ENCODE measurements at places on chromosomes 13 and 19.

DNA sequence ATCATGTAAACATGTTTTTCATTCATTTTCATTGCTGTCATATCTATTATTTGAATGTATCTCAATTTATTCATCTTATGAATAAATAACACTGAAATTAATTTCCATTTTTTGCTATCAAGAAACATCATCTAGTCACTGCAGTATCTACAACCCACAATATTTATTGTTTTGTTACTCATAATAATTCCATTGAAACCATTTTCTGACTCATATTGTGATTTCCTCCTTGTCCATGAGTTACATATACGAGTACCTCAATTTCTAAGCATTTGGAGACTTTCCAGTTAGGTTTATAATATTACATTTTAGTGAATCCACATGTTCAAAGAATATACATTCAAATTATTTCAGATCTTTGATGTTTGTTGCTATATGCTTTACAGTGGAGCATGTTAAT, 1524.0 kb downstream of the SLITRK1 start:
- no peak for DNase-seq

DNA sequence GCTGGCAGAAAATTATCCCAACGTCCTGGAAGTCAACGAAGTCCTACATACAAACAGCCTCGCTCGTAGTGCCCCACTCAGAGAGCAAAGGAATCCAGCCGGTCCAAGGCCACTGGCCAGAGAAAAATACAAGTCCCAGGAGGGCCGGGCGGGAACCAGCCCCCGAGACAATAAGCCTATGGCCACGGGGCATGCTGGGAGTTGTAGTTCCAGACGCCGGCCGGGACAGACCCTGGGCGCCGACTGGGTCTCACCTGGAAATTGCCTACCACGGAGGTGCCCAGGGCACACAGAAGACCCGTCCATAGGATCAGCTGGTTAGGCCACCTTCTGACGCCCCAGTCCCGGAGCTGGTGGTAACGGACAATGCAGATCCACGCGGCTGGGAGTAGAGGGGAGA, 5.4 kb downstream of the TMEM150B start:
- peak; percentile 43 for DNase-seq

DNA sequence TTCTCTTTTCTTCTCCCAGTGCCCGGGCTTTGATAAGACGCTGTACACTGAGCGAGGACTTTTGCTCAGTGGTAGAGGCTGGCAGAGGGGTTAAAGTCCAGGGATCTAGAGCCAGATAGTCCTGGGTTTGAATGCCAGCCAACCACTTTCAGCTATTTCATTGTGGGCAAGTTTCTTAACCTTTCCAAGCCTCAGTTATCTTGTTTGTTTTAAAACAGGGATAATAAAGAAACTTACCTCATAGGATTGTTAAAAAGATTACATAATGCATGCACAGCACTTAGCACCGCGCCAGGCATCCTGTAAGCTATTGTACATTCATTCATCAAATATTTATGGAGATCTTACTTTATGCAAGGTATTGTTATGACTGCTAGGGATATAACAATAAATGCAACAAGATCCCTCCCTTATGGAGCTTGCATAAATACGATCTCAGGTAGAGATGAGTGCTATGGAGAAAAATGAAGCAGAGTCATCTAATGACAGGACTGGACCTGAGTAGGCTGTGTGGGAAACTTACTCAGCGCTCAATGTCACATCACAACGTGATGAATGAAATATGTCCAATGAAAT, 70.8 kb downstream of the LNX2 start:
- peak; percentile 63 for DNase-seq

- no peak for DNase-seq
Measured at GRCh38 chr13:80499536-80500290, 158.8 kb upstream of the SPRY2 start.

GRCh38 chr13:48595431-48596429, 58.0 kb upstream of the CYSLTR2 start:
- peak; percentile 52 for DNase-seq

DNA sequence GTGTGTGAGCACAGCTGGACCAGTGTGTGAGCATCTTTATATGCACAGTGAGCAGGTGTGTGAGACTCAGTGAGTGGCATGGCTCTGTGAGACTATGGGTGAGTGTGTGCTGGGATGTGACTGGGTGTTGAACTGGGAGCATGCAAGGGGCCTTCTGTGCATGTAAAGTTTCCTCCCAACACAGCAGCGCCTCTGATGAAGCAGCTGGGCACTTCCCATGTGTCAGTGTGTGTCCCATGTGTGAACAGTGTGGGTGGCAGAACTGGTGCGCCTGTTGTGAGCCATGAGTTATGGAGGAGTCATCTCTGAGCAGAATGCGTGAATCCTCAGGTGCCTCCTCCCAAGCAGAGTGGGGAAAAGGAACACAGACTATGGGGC, 24.1 kb downstream of the LGALS16 start:
- no peak for DNase-seq

DNA sequence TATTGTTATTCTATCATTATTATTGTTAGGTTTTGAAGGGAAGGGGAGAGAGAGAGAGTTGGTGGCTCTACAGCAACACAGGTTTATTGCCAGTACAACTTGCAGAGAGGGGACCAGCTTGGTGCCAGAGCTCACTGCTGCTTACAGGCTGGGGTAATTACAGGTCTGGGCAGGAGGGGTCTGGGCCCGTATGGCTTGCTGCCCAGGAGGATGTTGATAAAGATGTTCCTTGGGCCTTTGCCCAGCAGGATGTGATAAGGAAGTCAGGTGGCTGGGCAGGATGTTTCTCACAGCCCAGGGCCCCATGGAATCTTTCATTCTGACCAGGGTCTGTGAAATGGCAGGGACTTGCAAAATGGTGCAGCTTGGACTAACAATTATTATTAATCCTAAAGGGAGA, 64.2 kb upstream of the ZNF599 start:
- no peak for DNase-seq

DNA sequence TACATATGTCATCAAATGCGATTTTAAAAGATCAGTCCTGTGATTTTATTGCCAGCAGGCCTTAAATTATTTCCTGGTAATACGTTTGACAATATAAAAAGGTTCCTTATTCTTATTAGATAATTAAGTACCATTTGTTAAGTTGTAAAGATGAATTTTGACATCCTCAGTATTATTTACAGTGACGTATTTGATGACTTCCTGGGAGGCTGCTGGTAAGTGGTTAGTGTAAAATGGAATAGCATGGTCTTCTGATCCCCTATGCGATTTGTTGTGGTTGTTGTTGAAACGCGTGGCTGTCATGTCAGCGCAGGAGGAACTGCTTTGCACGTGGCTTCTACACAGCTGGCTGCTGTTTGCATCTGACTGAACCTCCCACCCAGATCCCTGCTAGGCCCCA, 99.7 kb downstream of the DCLK1 start:
- no peak for DNase-seq

DNA sequence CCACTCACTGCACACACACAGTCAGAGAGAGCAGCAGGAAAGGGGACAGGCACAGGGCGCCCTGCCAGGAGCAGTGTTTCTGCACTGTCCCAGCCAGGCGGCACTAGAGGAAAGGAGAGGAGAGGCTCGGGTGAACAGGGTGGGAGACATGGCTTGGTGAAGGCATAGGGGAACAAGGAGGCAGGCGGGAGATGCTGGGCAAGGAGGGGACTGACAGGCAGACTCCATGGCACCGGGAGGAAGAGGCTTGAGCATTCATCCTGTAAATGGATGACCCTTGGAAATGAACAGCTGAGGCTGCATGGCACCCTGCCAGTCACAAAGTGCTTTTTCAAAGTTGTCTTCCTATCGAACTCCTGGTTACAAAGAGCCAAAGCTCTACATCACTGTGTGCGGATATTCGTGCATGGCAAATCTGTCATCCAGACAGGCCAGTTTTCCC, 22.4 kb downstream of the MED26 start:
- no peak for DNase-seq

GRCh38 chr13:23623394-23623793, 53.2 kb downstream of the TNFRSF19 start:
- DNase-seq, result no peak

DNA sequence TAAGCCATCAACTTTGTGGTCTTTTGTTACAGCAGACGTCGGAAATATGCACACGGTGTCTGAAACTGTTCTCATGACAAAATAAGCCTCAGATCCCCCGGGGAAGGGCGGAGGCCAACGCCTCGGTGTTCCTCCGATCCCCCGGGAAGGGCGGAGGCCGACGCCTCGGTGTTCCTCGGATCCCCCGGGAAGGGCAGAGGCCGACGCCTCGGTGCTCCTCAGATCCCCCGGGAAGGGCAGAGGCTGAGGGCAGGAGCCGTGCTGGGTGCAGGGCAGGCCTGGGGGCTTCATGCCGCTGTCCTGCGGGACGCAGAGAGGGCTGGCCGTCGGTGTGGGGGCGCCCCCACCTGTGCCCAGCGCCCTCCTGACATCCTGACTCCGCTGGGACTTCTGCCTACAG, 4.7 kb downstream of the FGF22 start:
- no peak for DNase-seq

- no peak for DNase-seq
Measured at GRCh38 chr13:99587021-99587420, 85.7 kb downstream of the TM9SF2 start.

GRCh38 chr13:42328672-42329071, 56.7 kb downstream of the AKAP11 start:
- DNase-seq, result no peak

- DNase-seq, result peak; percentile 75
Measured at GRCh38 chr19:2636897-2637683, 65.4 kb downstream of the GNG7 start.

GRCh38 chr13:43676320-43676719, 110.5 kb downstream of the ENOX1 start:
- no peak for DNase-seq

- no peak for DNase-seq
Measured at GRCh38 chr19:33273881-33274662, 28.3 kb downstream of the CEBPA start.

GRCh38 chr13:99205621-99206220, 5.1 kb downstream of the UBAC2 start:
- DNase-seq, result no peak

DNA sequence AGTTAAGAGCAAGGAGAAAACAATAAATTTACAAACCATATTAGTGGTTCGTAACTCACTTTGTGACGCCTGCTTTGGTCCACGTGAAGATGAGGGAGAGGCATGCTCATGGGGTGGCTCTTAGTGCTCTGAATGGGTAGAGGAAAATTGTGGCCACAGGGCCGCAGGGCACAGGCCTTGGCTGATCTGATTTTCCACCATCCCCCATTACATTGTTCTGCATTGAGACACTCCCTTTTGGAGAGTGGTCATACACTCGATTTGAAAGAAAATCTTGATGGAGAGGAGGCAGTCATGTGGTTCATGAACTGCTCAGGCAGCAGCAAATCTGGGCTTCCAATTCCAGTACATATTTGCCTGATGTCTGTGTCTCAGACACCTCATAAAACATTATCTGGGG, 815.2 kb downstream of the UQCRFS1 start:
- no peak for DNase-seq

DNA sequence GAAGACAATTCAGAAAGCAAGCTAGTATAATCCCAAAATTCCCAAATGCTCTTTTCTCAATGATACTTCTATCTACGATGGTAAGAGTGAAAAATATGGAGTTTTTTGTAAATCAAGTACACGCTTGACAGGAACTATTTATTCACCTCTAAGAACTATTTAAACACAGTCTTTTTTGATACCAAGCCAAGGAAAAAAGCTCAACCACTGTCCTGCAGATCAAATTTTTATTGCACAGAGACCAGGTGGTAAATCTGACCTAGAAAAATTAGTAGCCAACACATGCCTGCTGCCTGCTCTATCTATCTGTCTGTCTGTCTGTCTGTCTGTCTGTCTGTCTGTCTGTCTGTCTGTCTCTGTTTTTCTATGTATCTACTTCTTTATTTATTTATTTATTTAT, 292.2 kb downstream of the MZT1 start:
- no peak for DNase-seq

DNA sequence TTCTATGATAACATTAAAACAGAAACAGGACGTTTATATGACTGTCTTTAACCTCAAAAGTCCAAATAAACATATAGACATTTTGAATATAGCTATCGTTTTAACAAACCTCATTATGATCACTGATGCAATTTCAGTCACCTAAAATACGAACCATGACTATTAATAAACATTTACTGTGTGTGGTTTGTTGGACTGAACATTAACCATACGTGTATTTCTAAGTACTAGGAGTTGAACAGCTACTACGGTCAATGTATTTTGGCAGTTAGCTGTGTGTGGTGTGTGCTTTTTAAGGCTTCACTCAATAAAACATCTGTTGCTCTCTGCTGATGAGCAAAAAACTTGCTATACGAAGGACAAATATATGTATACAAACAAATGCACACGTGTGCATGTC, 281.4 kb downstream of the ABCC4 start:
- no peak for DNase-seq

DNA sequence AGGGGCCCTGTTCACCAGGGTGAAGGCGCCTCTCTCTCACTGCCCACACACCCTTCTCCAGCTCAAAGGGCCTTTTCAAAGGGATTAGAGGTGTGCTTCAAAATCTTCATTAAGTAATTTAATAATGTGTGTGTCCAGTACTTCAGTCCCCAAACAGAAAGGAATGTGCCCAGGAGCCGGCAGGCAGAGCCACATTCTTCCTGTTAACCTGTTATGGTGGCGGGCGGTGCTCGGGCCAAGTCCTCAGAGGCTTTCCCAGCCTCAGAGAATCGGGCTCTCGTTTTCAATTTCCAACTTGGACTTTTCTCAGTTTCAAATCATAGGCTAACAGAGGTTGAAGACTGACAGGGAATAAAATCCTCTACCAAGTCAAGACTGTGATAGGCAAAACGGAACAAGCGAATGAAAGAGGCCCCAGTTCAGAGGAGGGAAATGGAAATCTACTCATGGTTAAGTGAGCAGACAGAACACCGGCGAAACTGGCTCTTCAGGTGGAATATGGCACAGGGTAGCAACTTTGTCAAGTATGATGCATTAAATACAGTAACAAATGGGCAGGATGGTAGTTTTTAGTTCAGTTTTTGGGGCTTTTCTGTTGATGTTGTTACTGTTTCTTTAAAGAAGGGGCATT, 68.6 kb downstream of the FOXO1 start:
- no peak for DNase-seq
